Activated T-cell treated with anti-CD3 and anti-CD28 coated beads, Interleukin-2, amount 50 U/mL, for 24 hours (primary cell): ENCODE measurements at places on chromosomes 5 and 9.
A peak's percentile ranks its signal among the peaks of the same experiment; 100 is the strongest.

GRCh38 chr5:174533751-174534241, 190.6 kb upstream of the MSX2 start:
- DNase-seq: no peak
- H3K27ac ChIP-seq: no peak overlapping the region
- H3K4me1 ChIP-seq: peaks cover 1% of the 10 kb centered on the region
- H3K36me3 ChIP-seq: no peaks in the 10 kb centered on the region

- peaks cover 38% of the 10 kb centered on the region for H3K4me1 ChIP-seq
- peaks cover 45% of the 10 kb centered on the region for H3K36me3 ChIP-seq
- DNase-seq: no peak
Observed at GRCh38 chr9:6902423-6902822, 144.7 kb downstream of the KDM4C start.

- peaks cover 1% of the 10 kb centered on the region for H3K27me3 ChIP-seq
- H3K4me1 ChIP-seq: peaks cover 6% of the 10 kb centered on the region
- H3K36me3 ChIP-seq: no peaks in the 10 kb centered on the region
- no peak overlapping the region for H3K27ac ChIP-seq
- no peak overlapping the region for H3K4me3 ChIP-seq
Observed at GRCh38 chr5:150611026-150611425, 29.4 kb upstream of the SYNPO start.

- DNase-seq: no peak
- no peak overlapping the region for H3K4me3 ChIP-seq
- no peak overlapping the region for H3K27ac ChIP-seq
Observed at GRCh38 chr9:96604004-96604319, 15.7 kb downstream of the CDC14B start.

DNA sequence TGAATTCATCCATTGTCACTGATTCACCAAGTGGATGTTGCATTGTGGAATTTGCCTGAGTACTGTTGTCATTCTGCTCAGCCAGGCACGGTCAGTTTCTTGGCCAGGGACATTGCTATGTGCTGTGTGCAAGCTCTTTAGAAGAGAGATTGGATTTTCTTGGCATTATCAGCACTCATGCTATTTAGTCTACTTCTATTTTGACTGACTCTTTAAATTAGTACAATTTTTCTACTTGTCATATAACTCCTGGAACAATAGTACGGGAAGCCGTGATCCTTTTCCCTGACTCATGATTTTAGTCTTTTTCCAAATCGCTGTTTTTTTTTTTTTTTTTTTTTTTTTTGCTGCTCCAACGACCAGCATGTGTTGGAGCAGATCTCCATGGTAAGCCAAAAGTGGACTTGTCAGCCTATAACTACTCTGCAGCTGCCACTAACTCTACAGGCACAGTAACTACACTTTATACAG, 129.7 kb downstream of the CDC42SE2 start:
- peak overlapping the region; percentile 72 for H3K4me3 ChIP-seq
- H3K4me1 ChIP-seq: peaks cover 89% of the 10 kb centered on the region
- peak overlapping the region; percentile 99 for H3K27ac ChIP-seq

- no peak overlapping the region for H3K4me3 ChIP-seq
- no peak overlapping the region for H3K27ac ChIP-seq
- H3K4me1 ChIP-seq: no peaks in the 10 kb centered on the region
- no peaks in the 10 kb centered on the region for H3K27me3 ChIP-seq
- no peaks in the 10 kb centered on the region for H3K36me3 ChIP-seq
- no peak for DNase-seq
Observed at GRCh38 chr5:87844866-87845265, 423.8 kb downstream of the TMEM161B start.

DNA sequence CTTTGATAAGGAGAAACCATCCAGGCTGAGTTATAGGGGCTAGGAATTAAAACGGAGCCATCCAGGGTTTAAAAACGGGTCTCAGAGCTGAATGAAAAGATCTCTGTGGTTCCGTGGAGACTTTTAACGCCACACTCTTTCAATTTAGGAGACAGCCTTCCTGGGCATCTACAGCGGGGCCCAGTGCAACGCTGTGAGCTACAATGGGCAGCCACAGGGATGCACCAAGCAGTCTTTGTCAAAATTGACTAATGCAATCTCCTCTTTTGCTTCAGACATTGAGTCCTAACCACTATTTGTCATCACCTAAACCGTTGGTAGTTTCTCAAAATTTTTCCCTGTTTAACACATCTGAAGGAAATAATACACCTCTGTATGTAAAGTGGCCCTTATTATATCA, 96.6 kb upstream of the ABCA1 start:
- H3K4me1 ChIP-seq: no peaks in the 10 kb centered on the region
- peaks cover 5% of the 10 kb centered on the region for H3K27me3 ChIP-seq
- no peak overlapping the region for H3K4me3 ChIP-seq

DNA sequence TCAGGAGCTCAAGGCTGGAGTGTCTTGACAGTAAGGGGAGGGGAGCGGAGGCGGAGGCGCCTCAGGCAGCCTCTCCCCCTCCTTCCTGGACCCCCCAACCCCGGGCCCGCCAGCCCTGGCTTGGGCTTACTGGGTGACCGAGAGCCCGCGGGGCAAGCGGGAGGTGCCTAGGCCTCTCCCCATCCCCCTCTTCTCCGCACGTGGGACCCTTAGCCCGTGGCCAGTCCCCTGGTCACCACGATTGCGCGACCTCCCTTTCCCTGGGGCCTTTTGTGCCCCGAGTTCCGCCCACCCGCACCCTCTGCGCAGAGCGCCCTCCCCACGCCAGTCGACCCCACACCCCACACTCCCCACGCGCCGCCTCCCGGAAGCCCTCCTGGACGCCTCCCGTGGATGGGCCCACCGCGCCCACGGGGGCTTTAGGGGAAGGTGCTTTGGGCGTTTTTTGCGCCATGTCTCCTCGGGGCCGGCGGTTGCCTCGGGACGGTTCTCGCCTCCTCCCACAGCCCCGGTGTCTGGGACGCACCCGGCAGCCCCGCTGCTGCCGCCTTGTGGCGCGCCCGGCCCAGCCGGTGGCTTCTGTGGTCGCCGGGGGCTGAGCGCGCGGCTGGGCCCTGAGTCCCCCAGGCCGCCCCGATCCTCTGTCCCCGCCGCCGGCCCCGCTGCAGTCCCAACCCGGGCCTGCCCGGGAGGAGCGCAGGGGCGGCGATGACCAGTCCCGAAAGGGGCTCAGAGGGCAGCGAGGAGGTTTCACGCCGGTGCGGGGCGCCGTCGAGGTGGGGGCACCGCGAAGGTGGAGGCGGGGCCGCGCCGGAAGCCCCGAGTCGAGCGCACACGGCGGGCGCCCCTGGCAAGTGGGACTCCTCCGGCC, 3.2 kb downstream of the TOR4A start:
- no peak overlapping the region for H3K4me3 ChIP-seq
- H3K4me1 ChIP-seq: peaks cover 13% of the 10 kb centered on the region

DNA sequence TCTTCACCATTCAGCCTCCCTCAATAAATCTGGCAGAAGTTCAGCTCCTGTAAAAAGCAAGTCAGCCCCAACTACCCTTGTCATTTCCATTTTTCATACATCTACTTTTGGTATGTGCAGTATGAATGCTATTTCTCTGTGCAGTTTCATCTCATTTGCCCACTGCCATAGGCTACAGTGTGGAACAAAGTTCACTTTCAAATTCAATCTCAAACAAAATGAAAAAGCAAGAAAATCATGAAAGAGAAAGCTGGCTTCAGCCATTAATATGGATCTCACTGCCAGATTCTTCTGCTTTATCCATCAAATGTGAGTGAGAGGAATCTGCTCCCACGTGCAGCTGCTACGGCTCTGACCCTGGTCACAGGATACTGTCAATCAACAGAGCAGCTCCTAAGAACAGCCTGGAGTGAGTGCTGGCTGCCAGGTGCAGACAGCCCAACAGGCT, 494.2 kb downstream of the ZNF608 start:
- H3K4me3 ChIP-seq: no peak overlapping the region
- H3K36me3 ChIP-seq: no peaks in the 10 kb centered on the region
- H3K27me3 ChIP-seq: no peaks in the 10 kb centered on the region

- H3K27me3 ChIP-seq: no peaks in the 10 kb centered on the region
- H3K27ac ChIP-seq: no peak overlapping the region
- no peaks in the 10 kb centered on the region for H3K4me1 ChIP-seq
- DNase-seq: no peak
- no peak overlapping the region for H3K4me3 ChIP-seq
Observed at GRCh38 chr9:133666845-133667244, 30.7 kb downstream of the DBH start.

DNA sequence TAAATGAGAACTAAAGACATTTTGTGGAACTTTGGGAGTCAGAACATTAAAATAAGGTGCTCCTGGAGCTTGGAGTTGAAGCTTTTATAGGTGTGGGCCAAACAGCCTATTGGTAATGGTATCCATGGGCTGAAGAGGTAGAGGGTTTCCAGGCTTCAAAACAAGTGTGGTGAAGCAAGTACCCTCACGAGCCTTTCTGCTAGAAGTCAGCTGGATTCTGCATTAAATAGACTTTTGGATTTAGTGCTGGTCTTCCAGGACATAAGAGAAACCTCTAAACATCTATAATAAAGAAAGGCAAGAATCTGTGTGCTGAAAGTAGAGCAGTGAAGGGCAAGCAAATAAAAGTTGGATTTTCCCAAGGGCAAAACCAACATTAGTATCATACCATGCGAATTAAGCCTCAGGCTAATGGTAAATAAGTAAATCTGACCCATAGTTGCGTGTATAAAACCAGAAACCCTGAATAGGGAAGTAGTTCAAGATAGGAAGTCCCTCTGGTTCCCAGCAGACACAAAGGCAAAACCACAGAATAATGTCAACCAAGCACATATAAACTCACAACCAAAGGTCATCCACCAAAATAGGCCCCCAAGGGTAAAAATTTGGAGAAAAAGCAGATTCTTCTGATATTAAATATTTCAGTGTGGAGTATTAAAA, 306.3 kb downstream of the TLE4 start:
- H3K27ac ChIP-seq: no peak overlapping the region
- no peaks in the 10 kb centered on the region for H3K36me3 ChIP-seq
- no peak for DNase-seq
- H3K4me1 ChIP-seq: peaks cover 28% of the 10 kb centered on the region
- H3K4me3 ChIP-seq: no peak overlapping the region

DNA sequence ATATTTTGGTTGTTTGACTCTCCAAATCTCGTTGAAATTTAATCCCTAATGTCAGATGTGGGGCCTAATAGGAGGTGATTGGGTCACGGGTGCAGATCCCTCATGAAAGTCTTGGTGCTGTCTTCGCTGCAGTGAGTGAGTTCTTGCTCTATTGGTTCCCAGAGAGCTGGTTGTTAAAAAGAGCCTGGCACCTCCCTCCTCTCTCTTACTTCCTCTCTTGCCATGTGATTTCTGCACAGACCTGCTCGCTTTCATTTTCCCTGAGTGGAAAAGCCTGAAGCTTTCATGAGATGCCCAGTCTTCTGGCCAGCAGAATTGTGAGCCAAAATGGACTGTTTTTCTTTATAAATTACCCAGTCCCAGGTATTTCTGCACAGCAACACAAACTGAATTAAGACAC, 221.6 kb downstream of the MAT2B start:
- H3K27me3 ChIP-seq: no peaks in the 10 kb centered on the region
- no peak for DNase-seq
- H3K4me3 ChIP-seq: no peak overlapping the region
- H3K4me1 ChIP-seq: no peaks in the 10 kb centered on the region
- H3K36me3 ChIP-seq: no peaks in the 10 kb centered on the region
- no peak overlapping the region for H3K27ac ChIP-seq

DNA sequence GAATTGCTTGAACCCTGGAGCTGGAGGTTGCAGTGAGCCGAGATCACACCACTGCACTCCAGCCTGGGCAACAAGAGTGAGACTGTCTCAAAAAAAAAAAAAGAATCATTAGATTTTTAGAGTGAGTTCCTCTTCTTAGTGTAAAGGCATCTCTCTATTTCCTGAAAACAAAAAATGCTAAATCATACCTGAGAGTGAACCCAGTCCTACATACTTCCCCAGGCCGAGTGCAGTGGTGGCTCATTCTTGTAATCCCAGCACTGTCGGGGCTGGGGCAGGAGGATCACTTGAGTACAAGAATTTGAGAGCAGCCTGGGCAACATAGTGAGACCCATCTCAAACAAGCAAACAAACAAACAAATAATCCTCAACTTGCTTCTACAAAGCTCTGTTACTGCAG, 38.2 kb upstream of the LPAR1 start:
- no peak overlapping the region for H3K27ac ChIP-seq
- H3K4me1 ChIP-seq: no peaks in the 10 kb centered on the region
- peaks cover 2% of the 10 kb centered on the region for H3K27me3 ChIP-seq
- H3K36me3 ChIP-seq: no peaks in the 10 kb centered on the region
- no peak overlapping the region for H3K4me3 ChIP-seq
- no peak for DNase-seq

GRCh38 chr9:27487927-27488326, 36.2 kb upstream of the IFNK start:
- no peaks in the 10 kb centered on the region for H3K36me3 ChIP-seq
- H3K4me1 ChIP-seq: peaks cover 21% of the 10 kb centered on the region
- DNase-seq: no peak
- no peak overlapping the region for H3K4me3 ChIP-seq

DNA sequence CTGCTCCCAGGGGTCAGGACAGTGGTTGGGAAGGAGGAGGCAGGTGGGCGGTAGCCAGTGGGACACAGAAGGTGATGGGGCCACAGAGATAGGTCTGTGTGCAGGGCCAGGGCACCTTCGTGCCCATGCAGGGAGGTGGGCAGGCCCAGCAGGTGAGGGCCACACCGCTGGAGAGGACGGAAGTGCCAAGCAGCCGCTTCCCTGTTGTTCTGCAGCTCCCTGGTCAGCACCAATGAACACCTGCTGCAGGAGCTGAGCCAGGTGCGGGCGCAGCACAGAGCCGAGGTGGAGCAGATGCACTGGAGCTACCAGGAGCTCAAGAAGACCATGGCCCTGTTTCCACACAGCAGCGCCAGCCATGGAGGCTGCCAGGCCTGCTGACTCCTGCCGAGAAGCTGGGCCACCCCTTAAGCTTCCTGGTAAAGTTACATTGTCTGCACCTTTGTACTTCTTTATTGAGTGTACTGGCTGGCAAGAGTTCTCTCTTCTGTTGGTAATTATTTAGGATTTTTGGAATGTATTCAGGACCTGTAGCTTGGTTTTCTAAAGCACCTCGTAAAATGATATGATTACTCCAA, 40.3 kb downstream of the TPPP start:
- no peaks in the 10 kb centered on the region for H3K4me1 ChIP-seq
- DNase-seq: peak; percentile 20
- no peak overlapping the region for H3K27ac ChIP-seq
- H3K4me3 ChIP-seq: no peak overlapping the region

GRCh38 chr5:5077236-5077635, 62.9 kb upstream of the ADAMTS16 start:
- DNase-seq: no peak
- no peaks in the 10 kb centered on the region for H3K36me3 ChIP-seq
- H3K4me3 ChIP-seq: no peak overlapping the region
- H3K27me3 ChIP-seq: no peaks in the 10 kb centered on the region

GRCh38 chr5:115702025-115702424, 76.2 kb upstream of the TMED7 start:
- H3K4me3 ChIP-seq: no peak overlapping the region
- H3K36me3 ChIP-seq: no peaks in the 10 kb centered on the region
- DNase-seq: no peak
- H3K27ac ChIP-seq: no peak overlapping the region
- no peaks in the 10 kb centered on the region for H3K4me1 ChIP-seq
